ENCODE measurements at places on chromosomes 3 and 15. TPM values are rescaled to one million over a fixed set of nuclear protein-coding genes. Genes with fewer than 3 reads are reported as not detected.

The GJD2 gene
- total RNA-seq, result not detected

The TRIM42 gene
- total RNA-seq, result not detected

The RASL12 gene
- 23.0 TPM for total RNA-seq

The FOXL2 gene
- 0.13 TPM for total RNA-seq

The TNNC1 gene
- total RNA-seq, result 205 TPM

The CTDSPL gene
- 71.2 TPM for total RNA-seq

The BDH1 gene
- 9.7 TPM for total RNA-seq

Data from sciatic nerve (tissue), 2 donors.